ENCODE measurements at places on chromosomes 13 and 19. TPM values are rescaled to one million over a fixed set of nuclear protein-coding genes. Genes with fewer than 3 reads are reported as not detected.
A peak's percentile ranks its signal among the peaks of the same experiment; 100 is the strongest.

DNA sequence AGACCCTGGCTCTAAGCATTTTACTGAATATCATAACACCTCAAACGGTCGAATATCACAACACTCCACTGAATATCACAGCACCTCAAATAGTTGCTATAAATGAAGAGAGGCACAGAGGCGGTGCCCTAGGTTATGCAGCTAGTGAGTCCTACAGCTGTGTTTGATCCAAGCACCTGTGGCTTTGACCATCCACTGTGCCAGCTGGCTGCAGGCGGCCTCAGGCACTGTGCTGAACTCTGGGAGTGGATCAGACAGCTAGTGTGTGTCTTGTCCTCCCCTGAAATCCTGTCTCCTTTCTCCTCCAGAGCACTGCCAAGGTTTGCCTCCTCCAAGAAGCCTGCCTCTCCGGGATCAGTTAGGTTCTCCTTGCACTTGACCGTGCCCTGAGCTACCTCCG, 7.3 kb downstream of the NOSIP start:
- no peak for DNase-seq

ZNF439 gene
- 0.22 TPM for total RNA-seq

DNA sequence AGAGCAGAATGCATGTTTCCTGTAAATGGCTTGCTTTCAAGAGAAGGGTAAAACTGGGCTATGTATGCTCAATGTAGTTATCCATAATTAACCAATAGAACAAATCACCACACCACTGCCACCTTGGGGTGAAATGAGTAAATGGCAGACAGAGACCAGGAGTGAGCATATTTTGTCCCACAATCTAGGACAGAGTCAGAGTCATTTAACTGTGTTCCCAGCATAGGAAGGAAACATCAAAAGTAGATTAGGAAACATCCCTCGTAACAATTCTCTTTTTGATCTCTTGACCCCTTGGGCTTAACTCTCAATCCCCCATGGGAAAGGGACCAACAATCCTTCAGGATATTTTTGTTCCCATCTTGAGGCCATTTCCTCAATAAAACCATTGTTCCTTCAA, 224.8 kb downstream of the NHLRC3 start:
- DNase-seq = peak; percentile 77

ATF5 gene
- total RNA-seq = 3.4 TPM

WASF3 gene
- 21.2 TPM for total RNA-seq

DNA sequence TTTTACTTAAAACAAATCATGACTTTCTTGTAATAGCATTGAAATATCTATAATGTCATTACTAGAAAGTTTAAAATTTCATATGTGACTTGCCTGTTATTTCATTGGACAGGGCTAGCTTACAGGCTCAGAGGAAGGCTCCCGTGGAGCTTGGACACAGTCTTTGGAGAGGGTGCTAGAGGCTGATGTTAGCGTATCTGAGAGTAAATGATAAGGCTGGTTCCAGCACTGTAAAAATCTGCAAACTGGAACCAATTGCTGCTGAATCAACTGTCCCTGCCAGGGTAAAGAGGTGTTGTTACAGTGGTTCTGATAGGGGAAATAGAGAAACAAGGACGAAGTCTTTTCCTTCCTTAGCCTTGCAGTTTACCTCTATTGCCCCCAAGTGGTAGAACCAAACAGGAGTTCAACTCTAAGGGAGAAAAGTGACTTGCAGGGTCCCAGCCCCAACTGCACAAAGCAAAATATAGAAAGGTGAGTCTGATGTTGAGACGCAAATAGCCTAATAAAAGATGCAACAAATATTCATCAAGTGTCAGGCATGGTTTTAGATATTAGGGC, 901.7 kb downstream of the DIAPH3 start:
- DNase-seq = peak; percentile 6

- no peak for DNase-seq
These were observed 339.9 kb downstream of the SLC7A1 start for GRCh38 chr13:29255567-29255966.

ZNF813 gene
- total RNA-seq = 4.4 TPM

DNA sequence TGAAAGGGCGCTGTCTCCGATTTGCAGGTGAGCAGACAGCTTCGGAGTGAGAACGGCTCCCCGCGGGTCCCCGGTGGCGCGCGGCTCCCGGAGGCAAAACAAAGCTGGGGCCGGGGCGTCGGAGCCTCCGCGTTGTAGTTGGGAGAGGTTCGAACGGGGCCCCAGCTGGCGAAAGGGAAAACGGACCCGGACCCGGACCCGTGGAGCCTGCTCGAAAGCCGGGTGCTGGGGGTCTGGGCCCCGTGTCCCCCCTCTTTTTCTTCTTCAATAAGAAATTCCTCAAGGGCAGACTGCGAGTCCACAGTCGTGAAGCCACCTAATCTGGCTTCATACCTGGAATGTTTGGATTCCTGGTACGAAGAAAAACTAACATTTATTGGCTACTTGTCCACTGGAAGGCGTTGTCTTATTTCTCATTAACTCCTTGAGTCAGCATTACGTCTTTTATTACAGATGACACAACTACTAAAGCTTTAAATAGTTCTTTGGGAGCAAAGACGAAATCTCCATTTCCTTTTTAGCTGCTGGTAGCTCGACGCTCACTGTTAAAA, 632 bp upstream of the MTIF3 start:
- peak; percentile 39 for DNase-seq

SGCG gene
- total RNA-seq = not detected

CYSLTR2 gene
- total RNA-seq = under 0.01 TPM

DNA sequence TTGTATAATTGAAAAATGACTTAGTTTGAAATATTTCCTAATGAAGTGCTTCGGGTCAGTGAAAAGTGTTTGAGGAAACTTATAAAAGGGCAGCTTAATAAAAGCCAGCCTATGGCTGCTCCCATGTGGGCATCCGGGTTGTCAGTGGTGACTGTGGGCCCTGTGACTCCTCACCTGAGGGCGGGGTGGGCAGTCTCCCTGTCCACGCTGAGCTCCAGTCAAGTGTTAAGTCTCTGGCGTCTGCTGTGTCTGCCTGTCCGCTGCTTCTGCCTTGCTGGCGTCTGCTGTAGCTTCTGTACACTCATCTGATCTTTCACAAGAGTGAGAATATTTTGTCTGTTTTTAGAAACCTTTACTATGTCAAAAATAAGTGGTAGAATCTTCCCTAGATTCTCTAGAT, 7.1 kb downstream of the LAMP1 start:
- DNase-seq = no peak

DNA sequence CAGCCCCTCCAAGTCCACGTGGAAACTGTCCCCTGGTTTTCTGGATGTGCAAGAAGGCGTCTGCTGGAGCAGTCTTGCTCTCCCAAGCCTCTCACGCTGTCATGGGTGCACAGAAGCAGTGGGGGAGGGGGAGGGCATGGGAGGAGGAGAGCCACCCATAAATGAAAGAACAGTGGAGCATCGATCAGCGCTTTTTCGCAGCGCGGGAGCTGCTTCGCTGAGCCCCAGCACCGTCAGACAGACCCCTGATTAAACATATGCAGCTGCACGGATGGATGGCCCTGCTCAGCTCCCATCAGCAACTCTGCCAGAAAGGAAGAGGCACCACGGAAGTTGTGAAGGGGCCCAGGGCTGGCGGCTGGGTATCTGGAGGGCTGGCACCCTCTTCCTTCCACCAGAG, 264.9 kb downstream of the UQCRFS1 start:
- DNase-seq = no peak

GRCh38 chr19:16661480-16662034, 618 bp downstream of the TMEM38A start:
- DNase-seq = no peak

DNA sequence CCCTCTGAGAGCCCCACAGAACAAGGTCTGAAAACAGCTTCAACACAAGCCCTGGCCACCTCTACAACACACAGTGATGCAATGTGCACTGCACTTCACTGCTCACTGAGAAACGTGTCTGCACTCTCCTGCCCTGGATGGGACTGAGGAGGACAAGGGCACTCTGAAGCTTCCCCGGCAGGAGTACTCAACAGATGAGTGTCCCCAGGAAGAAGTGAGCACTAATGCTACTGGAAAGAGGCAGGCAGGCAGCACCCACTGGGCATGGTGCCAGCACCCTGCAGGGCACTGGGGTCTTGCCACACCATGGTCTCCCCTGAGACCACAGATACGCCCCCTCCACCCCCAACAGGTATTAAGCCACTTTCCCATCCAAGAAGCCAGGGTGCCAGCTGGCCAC, 17.7 kb upstream of the SLC35E1 start:
- no peak for DNase-seq

DNA sequence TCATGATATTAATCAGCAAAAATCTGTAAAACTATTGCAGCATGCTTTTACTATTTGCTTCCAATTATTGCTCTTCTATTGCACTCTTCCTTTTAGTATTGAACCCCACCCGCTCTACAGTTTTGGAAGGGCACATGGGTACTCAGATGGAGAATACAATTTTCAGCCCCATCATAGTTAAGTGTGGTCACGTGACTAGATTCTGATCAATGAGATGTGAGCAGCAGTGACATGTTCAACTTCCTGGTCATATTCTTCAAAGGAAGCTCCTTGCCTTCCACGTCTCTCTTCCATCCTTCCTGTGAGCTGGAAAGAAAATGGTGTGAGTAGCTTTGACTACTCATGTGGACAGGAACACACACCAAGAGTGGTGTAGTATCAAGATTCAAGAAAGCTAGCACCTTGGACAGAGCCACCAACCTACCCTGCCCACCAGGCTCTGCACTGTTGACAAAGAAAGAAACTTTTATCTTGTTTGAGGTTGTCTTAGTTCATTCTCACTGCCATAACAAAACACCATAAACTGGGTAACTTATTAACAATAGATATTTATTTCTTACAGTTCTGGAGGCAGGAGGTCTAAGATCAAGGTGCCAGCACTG, 3.8 kb upstream of the FGF14 start:
- DNase-seq = peak; percentile 12

DNA sequence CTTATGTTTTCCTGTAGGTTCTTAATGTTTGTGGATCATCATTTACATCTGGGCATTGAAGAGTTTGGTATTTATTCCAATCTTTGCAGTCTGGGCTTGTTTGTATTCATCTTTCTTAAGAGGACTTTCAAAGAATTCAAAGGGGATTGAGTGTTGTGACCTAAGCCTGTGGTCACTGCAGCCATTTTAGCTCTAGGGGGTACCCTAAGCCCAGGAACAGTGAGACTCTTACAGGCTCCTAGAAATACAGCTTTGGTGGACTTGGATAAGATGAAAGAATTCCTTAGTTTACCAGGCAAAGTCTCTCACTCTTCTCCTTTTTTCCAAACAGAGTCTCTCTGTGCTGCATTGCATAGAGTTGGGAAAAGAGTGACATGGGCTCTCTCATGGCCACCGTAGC, 2539.0 kb upstream of the PCDH20 start:
- DNase-seq = no peak

LILRA1 gene
- not detected for total RNA-seq

DNA sequence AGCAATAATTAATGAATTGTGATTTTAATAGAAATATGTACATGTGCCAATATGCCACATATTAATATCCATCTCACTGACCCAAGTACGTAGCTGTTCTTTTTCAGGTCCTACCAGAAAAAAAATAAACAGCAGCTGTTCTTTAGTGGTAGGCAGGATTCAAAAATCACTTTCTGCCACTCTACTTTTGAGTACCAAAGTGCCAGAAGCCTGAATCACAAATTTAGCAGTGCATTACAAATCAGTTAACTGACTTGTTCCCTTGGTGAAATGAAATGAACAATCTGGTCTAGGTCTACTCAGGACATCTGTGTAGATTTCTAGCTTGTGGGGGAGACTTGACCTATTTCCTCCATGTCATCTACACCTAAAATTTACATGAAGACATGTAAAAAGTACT, 775.5 kb upstream of the GPC6 start:
- DNase-seq = no peak

SLC17A7 gene
- total RNA-seq = 0.20 TPM
